Stimulated activated CD8-positive, alpha-beta memory T cell treated with anti-CD3 and anti-CD28 coated beads, Interleukin-4, amount 100 ng/mL, for 48 hours (primary cell): ENCODE measurements at places on chromosomes 7 and 10.

GRCh38 chr7:99839287-99840021 lies 11.6 kb downstream of the CYP3A43 start:
- no peak for DNase-seq

GRCh38 chr7:78279032-78279431 lies 480.5 kb downstream of the PHTF2 start:
- DNase-seq, result no peak

DNA sequence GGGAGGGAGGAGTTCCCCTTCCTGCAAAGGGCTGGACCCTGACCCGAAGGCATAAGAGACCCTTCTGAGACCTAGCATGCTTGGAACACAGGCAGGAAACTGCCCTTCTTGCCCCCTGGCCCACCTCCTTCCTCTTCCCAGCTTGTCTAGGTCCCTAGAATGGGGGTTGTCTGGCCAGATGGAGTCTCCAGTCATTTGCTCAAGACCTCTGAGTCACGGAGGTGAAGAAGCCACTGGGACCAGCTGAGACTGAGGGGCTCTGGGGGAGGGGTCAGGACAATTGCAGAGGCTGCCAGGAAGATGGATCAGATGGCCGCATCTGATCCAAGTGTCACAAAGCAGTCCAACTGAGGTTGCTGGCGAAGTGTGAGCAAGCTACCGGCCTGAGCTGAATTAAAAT lies 46.2 kb downstream of the COL13A1 start:
- DNase-seq, result no peak

- no peak for DNase-seq
These were observed 273.6 kb upstream of the KLF6 start for GRCh38 chr10:4058514-4059029.

- no peak for DNase-seq
These were observed 212.7 kb upstream of the FAM3C start for GRCh38 chr7:121608785-121609184.

DNA sequence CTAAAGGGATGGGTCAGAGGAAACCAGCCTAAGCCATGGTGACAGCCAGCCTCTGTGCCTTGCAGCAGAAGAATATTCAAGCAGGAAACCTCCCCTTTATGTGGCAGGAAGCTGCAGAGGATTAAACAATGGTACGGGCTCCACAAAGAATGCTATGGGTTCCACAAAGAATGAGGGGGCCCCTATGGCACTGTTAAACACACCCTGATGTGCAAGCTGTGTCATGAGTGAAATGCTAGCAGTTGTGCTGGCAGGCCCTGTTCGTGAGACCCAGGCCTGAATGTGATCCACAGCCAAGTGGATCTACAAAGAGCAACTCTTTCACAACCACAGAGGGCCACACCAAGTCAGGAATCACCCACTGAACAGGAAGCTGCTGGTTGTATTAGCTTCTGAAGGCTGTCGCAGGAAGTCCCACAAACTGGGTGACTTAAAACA lies 68.9 kb downstream of the MYOF start:
- DNase-seq, result peak; percentile 34

DNA sequence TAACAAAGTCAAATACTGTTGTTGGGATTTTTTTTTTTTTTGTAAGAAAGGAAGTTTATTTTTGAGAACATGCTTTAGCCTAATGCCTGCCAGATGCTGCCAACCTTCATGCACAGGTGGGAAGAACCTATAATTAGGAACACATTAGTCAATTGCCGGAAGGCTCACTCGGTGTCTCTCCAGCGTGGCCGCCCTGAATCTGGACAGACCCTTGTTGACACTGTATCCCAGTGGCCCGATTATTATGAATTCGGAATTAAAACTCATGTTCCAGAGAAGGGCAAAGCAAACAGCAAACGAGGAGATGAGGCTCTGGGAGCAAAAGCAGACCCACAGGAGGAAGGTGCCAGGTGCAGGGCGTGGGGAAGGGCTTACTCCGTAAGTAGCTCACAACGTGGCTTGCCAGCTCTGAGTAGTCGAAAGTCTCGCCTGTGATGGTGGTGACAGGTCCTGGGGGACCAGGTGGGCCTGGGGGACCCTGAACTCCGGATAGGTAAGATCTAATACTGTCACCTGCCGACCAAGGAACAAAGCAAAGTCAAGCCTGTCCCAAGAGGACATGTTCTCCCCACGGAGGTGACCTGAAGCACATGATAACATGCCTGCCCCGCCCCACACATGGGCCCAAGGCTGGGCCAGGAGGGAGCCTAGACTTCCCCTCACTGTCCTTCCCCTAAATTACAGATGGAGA lies 48.3 kb downstream of the COL17A1 start:
- DNase-seq, result no peak

- DNase-seq, result no peak
These were observed 1212.4 kb downstream of the SORCS1 start for GRCh38 chr10:105952153-105952552.

GRCh38 chr7:155292680-155293226 lies 4.9 kb upstream of the INSIG1 start:
- no peak for DNase-seq

- no peak for DNase-seq
These were observed 101.6 kb downstream of the CYTH3 start for GRCh38 chr7:6170571-6171531.

DNA sequence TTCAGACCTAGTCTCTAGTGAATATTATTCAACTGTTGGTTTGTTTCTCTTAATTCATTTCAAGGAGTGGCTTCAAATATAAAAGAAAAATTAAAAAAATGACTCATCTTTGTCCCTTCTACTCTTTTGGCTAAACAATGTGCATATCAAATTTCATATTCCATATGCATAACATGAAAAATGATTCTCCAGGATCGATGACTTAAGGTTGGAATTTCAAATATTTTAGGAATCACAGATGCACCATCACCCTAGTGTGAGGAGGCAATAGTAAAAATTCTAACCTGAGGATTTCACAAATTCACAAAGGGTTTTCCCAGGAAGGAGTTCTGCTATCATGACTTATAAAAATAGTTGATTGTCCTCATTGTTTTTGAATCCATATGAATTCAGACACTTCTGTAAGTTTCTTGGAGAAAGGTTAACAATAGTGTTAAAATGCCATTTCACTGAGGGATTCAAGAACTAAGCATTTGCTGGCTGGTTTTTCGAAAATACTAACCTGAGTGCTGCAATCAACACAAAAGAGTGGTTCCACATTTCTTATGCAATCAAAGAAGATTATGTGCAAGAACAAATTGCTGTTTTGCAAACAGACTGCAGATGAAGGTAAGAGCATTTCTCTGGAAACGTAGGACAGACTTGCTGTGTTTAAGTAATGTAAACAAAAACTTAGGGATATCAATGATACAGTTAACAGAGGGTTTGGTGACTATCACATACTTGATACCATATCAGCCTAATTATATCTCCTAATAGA lies 547.5 kb upstream of the LRRTM3 start:
- DNase-seq, result no peak
